ENCODE measurements at places on chromosomes 16 and 17.

GRCh38 chr17:6473128-6473767 is 29.0 kb downstream of the PIMREG start:
- DNase-seq, result peak; percentile 25

- no peak for DNase-seq
Measured at GRCh38 chr16:4376126-4376892, 4.7 kb downstream of the VASN start.

GRCh38 chr16:74449470-74449869 is 28.2 kb upstream of the CLEC18B start:
- no peak for DNase-seq

DNA sequence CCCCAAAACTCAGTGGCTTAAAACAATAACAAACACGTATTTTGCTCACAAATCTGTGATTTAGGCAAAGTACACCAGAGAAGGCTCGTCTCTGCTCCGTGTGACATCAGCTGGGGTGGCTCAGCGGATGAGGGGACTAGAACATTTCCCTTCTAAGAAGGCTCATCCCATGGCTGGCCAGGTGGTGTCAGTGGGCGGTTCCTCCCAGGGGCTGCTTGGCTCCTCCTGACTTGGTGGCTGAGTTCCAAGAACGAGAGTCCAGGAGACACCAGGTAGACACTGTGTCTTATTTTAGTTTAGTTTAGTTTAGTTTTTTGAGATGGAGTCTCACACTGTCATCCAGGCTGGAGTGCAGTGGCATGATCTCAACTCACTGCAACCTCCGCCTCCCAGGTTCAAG is 5.6 kb upstream of the CHMP6 start:
- no peak for DNase-seq

- DNase-seq, result no peak
Measured at GRCh38 chr16:78368121-78369102, 269.0 kb downstream of the WWOX start.

DNA sequence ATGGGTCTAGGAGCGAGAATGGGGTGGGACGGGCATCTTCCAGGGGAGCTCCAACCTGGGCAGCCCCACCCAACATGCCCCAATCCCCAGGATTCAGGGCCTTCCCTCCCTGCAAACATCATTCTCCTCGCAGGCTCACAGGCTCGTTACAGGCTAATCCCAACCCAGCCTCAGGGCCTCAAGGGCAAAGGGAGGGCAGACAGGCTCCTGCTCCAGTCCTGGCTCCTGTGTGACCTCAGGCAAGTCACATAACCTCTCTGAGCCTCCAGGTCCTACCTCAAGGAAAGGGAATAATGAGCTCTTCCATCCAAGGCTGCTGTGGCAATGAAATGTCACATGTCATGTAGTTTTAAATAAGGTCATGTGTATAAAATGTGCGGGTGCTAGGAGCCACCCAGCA is 186.5 kb upstream of the TNRC6C start:
- DNase-seq, result no peak

DNA sequence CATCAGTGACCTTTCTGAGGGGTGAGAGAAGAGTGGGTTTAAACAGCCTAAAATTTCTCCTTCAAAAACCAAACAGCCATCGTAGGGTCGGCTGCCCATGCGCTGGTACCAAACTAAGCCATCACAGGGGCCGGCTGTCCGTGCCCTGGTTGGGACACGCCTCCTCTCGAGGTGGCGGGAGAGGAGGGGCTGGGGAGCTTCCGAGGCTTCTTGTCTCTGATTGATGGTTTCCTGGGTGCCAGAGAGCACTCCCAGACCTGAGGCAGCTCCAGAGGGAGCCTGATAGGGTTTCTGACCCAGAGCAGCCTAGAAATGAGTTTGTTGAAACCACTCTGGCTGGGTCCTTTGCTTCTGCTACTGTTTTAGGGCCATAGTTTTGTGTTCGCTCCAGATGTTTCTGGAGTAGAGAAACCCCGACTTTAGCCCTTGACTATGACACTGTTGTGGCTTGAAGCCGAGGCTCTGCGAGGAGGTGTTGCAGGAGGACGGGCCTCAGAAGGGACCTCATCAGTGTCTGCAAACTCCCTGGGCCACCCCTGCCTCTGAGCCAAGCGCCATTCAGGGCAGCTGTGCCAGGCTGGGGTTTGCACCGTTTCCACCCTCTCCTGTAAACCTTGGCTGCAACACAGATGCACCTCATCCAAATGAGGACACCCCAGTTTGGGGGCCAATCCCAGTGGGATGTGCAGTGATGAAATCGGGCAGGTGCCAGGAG is 6.2 kb downstream of the ZNF276 start:
- DNase-seq, result no peak

DNA sequence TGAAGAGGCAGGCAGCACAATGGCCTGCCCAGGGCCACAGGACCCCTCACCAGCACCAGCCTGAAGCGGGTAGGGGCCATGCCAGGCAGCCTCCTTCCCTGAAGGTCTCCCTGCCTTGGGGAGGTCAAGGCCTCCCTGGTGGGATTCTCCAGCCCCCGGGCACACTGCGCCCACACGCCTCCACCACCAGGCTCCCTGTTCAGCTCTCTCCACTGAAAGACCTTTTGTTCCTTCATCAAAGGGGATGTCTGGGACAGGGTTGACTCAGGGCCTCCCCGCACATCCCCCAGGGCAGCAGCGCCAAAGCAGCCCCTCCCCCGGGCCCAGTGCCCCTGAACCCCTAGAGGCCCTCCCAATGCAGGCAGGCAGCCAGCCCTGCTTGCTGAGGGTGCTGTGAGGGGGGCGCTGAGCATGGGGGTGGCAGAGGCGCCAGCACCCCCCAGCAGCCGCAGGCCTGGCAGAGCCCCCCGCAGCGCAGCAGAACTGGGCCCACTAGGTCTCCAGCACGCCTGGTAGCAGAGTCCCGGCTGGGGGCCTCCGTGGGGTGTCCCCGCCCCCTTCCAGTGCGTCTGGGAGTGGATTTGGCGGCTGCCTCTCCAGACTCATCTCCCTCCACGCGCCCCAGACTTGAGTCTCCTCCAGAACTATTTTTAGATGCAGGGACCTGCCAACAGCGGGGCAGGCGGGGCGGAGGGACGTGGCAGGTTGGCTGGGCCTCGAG is 13.1 kb downstream of the BCAR1 start:
- DNase-seq, result no peak

- no peak for DNase-seq
Measured at GRCh38 chr16:22364241-22364640, 10.2 kb downstream of the CDR2 start.

GRCh38 chr17:75755990-75756389 is 9.0 kb downstream of the GALK1 start:
- no peak for DNase-seq

GRCh38 chr17:17349724-17350106 is 46.5 kb downstream of the NT5M start:
- DNase-seq, result no peak

DNA sequence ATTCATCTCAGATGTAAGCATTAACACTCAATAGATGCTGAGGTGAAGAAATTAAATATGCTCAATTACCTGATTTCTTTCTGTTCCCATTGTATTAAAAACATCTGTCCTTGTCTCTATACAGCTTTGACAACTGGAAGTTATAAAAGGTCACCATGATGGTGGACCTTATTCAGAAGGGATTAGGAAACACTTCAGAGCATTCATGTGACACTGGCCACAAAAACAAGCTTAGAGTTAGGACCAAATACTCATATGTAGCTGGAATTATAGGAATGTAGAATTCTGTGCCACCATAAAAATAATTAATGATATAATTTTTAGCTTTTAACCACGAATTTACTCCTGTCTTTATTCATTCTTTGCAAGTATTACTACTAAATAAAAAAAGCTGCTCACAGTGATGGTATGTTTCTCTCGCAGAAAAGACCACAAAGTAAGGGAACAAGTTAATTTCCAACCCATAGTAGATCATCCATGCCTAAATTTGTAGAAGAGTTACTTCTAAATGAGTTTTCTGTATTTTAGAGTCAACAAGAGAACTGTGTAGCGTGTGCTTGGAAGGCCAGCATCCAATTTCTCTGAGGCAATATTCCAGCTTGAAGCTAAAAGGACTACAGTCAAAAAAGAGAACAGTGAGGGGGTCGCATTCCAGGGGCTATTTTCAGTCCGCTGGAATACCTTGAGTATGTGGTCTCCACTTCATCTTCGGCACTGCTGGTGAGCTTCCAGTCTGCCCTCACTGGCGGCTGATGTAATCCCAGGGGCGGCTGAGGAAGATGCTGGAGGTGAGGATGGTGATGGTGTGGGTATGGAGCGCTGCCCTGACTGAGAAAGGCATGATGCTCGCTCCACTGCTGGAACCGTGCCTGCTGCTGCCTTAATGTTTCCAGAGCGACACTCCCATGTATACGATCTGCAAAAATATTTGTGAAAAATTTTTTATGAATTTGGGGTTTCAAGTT is 63.7 kb downstream of the CACNG1 start:
- DNase-seq, result no peak

DNA sequence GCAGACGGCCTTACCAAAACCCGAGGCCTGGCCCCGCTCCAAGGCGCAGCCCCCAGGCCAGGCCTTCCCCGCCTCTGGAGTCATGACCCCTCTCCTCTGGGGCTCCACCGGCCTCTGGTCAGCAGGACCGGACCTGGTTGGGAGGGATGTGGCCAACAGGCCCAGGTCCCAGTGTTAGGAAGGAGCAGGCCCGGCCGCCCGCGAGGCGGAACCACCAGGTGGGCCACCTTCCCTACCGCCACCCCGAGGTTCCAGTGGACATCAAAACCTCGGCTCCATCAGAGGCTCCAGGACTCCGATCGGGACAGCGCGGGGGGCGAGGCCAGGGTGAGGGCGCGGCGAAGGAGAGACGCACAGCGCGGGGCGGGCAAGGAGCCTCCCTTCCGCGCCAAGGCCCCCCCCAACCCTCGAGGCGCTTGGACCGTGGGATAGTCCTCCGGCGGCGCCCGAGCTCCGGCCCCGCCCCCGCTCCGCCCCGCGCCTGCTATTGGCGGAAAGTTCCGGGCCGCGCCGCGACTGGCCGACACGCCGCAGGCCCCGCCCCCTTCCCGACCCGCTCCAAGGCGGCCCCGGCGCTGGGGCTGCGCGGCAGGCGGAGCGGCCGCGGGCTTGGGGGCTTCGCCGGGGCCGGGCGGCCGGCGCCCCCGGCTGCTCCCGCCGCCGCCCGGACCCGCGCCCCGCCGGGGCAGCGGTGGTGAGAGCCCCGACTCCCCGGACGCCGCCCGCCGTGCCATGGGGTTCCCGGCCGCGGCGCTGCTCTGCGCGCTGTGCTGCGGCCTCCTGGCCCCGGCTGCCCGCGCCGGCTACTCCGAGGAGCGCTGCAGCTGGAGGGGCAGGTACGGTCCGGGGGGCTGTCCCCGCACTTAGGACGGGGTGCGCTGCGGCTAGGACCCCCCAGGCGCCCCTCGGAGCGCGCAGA is at the start of gene METRN:
METRN (plus strand) TSS at position 561 of the 919 bp plus-strand sequence; CDS start at position 733, 172 bp downstream.
- peak; percentile 87 for DNase-seq

GRCh38 chr16:51137097-51137496 is 14.0 kb downstream of the SALL1 start:
- DNase-seq, result no peak

GRCh38 chr17:5631958-5632590 is 47.8 kb upstream of the NLRP1 start:
- no peak for DNase-seq
